Right ventricle myocardium inferior (tissue), 1 donor: ENCODE measurements at places on chromosomes 6 and 20.

DNA sequence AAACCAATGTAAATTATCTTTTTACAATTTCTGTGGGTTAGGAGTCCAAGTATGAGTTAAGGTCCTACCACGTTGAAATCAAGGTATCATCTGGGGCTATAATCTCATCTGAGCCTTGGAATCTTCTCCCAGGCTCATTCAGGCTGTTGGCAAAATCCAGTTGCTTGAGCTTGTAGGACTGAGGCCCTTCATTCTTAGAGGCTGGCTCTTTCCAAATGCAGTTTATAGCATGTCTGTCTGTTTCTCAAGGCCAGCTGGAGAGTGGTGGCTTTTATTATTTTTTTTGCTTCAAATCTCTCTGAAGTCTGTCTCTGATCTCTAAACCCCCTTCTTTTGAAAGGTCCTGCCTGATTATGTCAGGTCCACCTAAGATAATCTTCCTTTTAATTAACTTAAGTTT is 177.2 kb upstream of the ASCC3 start:
- no peak for DNase-seq

- DNase-seq = peak; percentile 83
These were observed 100.6 kb downstream of the KCNB1 start for GRCh38 chr20:49381558-49382493.

DNA sequence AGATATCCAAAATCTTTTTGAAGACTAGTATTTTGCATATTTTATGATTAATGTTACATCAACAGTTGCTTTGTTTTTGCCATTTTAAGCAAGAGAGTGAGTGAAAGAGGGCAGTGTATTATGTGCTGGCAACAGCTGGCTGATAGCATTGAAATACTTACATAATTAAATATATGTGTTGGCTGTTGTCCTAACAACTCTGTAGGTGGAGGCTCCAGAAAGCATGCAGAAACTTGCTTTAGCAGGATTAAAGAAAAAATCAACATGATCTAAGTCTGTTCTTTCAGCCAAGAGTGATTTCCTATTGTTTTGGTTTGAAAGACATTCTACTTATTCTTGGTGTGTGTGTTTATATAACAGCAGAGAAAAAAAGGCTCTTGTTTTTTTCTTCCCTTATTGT is 127.5 kb downstream of the CDKAL1 start:
- DNase-seq = no peak

DNA sequence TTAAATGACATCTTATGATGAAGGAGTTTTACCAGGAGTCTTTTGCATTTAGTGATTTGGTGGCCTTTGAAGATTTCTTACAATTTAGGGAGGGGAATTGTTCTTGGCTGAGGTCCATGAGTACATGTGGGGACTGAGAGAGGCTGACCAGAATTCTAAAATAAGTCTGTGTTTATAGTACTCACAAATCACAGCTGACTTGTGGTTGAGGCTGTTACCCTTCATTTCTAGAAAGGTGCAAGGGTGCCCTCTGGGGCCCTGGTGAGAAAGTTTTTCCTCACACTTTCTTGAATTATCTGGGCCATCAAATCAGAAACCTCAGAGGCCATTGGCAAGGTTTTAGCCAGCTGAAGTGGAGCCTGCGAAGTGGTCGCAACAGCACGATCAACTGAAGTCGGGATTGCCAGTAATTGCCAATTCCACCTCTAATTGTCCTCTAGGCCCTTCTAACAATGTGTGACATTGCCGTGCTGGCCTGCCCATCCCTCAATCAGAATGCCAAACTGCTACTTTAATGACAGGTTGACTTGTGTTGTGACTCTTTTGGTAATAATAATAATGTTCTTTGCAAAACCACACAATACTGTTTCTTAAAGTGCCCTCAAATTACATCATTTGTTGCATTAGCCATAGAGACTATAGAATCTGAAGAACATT is 221.6 kb downstream of the OGFRL1 start:
- DNase-seq = no peak

DNA sequence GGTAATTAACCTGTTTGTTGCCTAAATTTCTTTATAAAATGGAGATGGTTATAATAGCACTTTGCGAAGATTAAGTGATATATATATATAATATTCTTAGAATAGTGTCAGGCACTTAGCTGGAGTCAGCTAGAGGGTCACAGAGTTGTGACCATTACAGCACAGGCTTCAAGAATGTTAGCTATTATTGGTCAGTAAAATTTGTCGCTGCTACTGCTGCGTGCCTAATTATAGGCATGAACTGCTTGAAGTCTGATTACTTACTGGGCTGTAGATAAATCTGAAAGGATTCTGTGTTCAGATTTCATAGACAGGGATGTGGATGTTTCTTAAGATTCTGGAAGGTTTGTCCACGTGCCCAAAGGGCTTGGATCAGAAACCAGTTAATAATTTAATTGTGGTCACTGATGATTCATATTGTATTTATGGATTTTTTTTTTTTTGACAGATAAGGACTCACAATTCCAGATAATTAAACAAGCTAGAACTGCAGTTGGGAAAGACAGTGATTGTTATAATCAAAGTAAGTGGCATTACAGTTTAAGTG is 4.7 kb downstream of the SNRNP48 start:
- DNase-seq = no peak

DNA sequence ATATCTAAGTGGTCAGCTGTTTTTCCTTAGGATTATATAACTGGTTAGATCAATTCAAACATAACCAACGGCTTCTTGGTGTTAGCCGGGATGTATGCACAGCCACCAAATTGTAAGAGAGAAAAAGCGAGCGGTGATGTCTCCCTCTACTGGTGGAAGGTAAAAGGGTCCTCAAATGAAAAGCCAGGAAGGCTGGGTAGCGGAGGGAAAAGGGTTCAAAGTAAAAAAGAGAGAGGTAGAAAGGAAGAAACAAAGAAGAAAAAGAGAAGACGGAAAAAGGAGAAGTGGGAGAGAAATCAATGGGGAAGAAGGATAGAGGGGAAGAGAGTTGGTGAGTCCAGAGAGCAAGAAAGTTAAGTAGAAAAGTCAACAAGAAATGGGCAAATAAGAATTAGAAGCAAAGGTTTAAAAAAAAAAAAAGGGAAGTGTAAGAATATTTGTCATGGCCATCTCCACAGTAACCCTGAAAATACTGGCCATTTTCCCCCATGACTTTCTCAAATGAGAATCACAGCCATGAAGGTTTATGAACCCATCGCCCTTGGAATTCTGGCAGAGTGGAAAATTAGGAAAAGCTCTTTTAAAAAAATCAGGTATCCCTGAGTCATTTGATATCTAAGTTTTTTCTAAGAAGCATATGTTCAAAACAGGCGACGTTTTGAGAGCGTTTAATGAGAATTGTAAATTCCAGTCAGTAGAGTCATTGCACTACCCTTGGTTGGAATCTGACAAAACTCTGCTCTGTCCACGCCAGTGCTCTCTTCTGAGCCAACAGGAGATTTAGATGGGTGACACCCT is 155.6 kb upstream of the SNX9 start:
- no peak for DNase-seq

- no peak for DNase-seq
These were observed 674.9 kb downstream of the HDGFL1 start for GRCh38 chr6:23244300-23244699.

- no peak for DNase-seq
These were observed 129.1 kb upstream of the SMLR1 start for GRCh38 chr6:130697995-130698535.

DNA sequence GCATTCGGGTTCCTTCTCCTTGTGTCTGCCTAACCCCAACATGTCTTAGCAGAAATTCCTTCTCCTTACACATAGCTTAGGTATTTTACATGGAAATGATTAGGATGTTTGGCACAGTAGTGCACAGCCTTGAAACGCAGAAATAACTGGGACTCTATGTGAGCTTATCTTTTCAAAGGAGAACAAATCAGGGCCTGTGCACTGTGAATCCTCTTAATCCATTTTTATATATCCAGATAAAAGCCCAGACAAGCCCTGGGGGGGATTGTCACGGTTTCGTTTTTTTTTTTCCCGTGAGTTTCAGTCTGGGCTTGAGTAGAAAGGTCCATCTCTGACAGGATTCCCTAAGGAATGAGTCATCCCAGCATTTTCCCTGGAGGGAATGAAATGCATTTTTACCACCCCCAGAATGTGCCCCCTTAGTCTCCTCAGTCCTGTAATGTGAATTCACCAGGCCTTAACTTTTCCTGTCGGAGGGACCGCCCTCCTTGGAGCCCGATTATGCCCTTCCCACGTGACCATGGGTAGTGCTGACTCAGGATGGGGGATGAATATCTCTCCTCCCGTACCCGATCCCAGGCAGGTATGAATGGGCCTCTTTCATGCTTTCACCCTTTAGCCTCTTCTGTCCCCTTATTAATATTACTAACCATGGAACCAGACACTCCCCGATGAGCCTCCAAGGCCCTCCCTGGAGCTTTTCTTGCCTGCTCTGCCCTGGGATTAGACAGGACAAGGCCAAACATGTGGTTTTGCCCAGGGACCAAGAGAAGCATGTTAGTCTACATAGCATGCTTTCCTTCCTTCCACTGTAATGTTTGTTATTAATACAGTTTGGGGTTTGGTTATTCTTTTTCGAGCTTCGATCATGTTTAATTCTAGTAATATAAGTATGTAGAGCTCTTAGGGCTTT is 23.9 kb upstream of the NAA20 start:
- no peak for DNase-seq
